ENCODE measurements at places on chromosomes 16 and 17.

DNA sequence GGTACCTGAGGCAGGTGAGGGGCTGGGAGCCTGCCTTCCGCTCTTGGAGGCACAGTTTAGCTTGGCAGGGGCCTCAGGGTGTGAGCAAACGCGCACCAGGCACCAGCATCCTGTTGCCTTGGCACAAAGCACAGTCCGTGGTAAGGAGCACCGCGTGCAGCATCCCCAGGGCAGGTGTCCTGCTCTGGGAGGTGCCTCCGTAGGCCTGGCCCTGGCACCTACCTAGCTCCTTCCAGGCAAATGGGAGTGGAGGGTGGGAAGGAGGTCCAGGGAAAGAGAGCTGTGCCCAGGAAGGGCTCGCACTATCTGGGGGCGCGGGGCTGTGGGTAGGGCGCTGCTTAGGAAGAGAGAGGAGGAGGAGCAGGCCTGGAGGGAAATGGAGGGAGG, 3.1 kb upstream of the GSE1 start:
- DNase-seq: no peak

GRCh38 chr17:41739661-41740352, 5.4 kb upstream of the HAP1 start:
- DNase-seq: peak; percentile 96

DNA sequence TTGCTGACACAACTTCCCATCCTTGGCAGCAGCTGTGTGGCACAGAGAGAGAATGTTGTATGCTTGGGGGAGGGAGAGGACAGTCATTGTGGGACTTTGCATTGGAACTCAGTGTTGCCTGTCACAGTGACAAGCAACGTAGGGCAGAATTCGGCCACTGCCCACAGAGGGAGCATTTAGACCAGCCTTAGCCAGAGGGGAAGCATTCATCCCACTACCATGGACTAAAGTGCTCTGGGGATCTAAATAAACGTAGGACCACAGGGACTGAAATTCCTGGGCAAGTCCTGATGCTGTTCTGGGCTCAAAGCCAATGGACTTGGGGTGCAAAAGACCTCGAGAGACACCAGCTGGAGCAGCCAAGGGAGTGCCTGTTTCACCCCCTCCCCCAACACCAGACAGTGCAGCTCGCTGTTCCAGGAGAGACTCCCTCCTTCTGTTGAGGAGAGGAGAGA, 44.9 kb downstream of the ABCA8 start:
- DNase-seq: peak; percentile 5

DNA sequence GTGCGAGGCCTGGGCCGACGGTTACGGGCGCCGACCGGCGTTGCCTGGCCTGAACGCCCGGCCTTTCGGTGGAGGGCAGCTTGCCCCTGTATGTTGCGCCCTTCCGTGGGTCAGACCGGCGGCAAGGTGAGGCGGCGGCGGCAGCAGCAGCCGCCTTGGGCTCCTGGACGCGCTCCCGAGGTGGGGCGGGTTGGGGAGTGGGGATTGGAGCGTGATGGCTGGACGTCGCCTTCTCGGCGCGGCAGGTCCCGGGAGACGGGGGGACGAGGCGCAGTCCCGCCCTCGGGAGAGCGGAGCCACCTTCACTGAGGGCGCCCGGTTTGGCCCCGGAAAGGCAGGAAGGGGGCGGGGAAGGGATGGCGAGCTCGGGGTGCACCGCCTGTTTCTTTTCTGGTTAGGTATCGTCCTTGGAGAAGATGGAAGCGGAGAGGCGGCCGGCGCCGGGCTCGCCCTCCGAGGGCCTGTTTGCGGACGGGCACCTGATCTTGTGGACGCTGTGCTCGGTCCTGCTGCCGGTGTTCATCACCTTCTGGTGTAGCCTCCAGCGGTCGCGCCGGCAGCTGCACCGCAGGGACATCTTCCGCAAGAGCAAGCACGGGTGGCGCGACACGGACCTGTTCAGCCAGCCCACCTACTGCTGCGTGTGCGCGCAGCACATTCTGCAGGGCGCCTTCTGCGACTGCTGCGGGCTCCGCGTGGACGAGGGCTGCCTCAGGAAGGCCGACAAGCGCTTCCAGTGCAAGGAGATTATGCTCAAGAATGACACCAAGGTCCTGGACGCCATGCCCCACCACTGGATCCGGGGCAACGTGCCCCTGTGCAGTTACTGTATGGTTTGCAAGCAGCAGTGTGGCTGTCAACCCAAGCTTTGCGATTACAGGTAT, 671 bp downstream of the DGKE start:
- peak; percentile 58 for DNase-seq

DNA sequence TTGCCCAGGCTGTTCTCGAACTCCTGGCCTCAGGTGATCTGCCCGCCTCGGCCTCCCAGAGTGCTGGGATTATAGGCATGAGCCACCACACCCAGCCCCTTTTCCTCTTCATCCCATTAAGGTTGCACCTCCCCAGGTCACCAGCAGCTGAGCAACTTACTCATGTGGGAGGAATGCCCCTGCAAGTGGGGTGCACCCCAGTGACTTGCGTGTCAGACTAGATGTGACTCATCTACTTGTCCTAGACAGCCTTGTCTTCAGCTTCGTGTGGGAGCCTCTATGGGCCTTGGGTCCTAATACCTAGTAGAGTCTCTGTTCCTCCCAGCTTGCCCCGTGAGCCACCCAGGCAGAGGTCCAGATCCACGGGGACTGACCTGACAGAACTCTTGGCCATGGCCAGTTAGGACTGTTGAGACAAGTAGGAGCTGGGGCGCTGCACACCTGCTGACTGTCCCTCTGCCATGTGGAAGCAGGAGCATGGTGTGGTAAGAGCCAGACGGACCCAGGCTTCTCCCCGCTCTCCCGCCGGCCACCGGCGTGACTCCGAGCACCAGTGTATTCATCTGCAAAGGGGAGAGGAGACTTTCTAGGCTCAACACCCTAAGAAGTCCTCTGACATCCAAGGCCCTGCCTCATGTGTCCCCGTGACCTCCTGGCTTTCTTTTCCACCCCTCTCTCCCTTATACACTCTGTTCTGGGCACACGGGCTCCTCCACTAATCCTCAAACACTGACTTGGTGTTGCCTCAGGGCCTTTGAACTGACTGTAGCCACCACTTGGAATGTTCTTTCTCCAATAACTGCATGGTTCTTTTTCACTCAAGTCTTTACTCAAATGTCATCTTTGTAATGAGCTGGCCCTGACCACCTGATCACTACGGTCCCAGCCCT, 11.6 kb upstream of the CBX4 start:
- DNase-seq: peak; percentile 90

DNA sequence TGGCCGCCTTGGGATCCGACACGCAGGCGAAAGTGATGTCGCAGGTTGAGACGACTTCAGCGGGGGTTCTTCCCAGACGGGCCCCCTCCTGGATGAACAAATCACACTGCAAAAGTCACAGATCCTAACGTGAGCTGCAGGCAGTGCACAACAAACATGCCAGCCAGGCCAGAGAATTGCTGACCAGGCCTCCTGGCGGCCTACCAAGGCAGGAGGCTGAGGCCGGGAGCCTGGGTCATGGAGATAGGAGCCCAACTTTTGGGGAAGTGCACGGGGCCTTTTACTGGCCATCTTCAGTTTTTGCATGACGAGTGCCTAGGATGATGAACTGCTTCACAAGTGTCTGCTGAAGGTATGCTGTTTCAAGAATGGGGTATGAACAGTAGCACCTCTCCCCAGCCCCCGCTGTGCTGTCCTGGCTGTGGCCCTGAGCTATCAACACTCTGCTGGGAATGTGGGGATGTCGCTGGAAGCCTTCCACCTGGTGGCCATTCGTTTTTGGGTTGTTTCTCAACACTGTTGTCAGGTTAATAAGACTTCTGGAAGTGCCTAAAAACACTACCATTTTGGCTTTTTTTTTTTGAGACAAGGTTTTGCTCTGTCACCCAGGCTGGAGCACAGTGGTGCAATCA, 12.2 kb upstream of the ROGDI start:
- no peak for DNase-seq

DNA sequence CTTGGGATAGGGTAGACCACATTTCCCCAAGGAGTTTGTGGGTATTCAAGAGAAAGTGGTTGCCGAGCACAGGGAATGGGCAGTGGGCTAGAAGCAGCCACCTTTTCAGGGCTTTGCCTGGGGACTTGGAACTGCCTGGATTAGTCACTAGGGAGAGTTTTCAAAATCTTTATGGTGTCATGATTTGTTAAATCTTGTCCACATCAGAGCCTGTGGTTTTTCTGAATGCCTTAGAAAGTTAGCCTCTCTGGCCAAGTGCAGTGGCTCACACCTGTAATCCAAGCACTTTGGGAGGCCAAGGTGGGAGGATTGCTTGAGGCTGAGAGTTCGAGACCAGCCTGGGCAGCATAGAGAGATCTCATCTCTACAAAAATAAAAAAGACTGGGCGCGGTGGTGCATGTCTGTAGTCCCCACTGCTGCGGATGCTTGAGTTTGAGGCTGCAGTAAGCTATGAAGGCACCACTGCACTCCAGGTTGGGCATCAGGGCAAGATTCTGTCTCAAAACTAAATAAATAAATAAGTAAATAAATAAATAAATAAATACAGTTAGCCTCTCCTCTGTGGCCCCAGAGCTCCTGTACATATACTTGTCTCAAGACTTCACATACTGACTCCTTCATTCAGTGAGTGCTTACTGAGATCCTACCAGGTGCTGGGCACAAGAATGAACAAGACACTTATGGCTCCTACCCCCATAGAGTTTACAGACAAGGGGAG, 76.3 kb upstream of the HNF1B start:
- DNase-seq: peak; percentile 77

- DNase-seq: no peak
These were observed 1.0 kb downstream of the HS3ST3A1 start for GRCh38 chr17:13600475-13601321.

DNA sequence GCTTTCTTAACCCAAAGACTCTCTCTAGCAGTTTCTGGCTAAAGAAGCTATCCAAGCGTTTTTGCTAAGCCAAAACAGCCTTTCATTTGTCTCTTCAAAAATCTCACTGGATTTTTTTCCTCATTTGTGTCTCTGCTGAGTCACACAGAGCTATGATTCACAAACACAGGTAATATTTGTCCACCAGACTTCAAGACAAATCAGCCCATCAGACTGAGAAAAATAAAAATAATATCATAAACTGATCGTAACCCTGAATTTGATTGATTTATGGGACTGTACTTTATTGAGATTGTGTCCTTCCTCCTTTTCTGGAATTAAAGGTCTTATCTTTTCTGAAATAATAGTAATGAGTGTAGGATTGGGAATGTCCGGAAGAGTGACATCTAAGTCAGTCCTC, 25.8 kb downstream of the TRIM16 start:
- peak; percentile 72 for DNase-seq

- no peak for DNase-seq
These were observed 502.6 kb downstream of the HAPSTR1 start for GRCh38 chr16:9594047-9594446.

GRCh38 chr16:20867585-20867984, 32.6 kb downstream of the DCUN1D3 start:
- DNase-seq: peak; percentile 58

DNA sequence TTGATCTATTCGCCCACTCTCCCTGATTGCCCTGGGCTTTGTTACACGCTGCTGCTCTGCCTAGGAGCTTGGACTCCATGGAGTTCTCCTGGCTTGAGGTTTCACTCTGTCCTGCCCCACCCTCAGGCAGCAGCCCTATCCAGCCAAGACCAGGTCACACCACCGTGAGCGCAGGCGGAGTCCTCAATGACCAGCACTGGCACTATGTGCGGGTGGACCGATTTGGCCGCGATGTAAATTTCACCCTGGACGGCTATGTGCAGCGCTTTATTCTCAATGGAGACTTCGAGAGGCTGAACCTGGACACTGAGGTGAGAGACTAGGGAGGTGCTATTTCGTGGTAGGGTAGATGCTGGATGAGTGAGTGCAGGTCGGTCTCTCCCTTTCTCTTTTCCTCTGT, 3.5 kb downstream of the CNTNAP1 start:
- DNase-seq: no peak

GRCh38 chr16:27827765-27828164, 235.7 kb downstream of the GSG1L start:
- DNase-seq: no peak

DNA sequence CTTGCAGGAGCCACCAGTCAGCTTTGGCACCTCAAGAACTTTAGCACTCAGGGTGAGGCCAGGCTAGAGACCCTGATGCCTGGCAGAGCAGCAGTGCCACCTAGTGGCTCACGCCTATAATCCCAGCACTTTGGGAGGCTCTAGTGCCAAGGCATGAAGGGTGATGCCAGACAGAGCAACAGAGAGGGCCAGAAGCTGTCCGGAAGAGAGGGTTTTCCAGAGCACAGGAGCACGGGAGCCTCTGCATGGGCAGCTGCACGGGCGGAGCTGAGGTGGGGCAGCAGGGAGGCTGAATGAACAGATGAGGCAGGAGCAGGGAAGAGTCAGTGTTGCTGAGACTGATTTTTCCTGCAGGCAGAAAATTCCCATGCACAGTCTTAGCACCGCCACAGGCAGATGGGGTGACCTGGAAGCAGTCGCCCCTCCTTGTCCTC, 38.9 kb downstream of the MYH3 start:
- DNase-seq: peak; percentile 68

- no peak for DNase-seq
These were observed 207.6 kb downstream of the CEP112 start for GRCh38 chr17:65984299-65984698.

- DNase-seq: no peak
These were observed 42.8 kb downstream of the COG7 start for GRCh38 chr16:23410176-23410575.

DNA sequence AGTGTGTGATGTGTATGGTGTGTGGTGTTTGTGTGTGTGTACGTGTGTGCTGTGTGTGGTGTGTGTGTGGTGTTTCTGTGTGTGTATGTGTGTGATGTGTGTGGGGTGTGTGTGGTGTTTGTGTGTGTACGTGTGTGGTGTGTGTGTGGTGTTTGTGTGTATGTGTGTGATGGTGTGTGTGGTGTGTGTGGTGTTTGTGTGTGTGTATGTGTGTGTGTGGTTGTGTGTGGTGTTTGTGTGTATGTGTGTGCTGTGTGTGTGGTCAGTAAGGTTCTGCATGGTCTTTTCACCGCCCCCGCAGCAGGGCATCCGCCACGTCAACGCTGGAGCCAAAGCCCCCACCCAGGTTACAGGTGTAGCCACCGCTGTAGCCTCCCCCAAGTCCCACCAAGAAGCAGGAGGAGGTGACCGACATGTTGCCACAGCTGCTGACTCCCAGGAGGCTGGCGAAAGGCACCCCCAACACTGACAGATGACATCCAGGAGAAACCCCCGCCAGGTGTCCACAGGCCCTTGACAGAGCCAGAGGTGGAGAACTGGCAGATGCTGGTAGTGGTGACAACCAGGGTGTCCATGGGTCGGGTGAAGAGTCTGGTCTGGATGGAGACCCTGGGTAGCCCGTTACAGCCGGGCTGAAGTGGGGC, 9.3 kb upstream of the KRT17 start:
- DNase-seq: no peak

- no peak for DNase-seq
These were observed 26.7 kb downstream of the METRNL start for GRCh38 chr17:83106056-83106588.

GRCh38 chr16:56513972-56514371, 5.9 kb downstream of the BBS2 start:
- peak; percentile 59 for DNase-seq

- peak; percentile 41 for DNase-seq
These were observed 4.0 kb upstream of the ABCC3 start for GRCh38 chr17:50630524-50631194.

GRCh38 chr16:83066881-83067280, 440.1 kb downstream of the CDH13 start:
- DNase-seq: no peak
